ENCODE measurements at places on chromosomes 13 and 19.
A peak's percentile ranks its signal among the peaks of the same experiment; 100 is the strongest.

DNA sequence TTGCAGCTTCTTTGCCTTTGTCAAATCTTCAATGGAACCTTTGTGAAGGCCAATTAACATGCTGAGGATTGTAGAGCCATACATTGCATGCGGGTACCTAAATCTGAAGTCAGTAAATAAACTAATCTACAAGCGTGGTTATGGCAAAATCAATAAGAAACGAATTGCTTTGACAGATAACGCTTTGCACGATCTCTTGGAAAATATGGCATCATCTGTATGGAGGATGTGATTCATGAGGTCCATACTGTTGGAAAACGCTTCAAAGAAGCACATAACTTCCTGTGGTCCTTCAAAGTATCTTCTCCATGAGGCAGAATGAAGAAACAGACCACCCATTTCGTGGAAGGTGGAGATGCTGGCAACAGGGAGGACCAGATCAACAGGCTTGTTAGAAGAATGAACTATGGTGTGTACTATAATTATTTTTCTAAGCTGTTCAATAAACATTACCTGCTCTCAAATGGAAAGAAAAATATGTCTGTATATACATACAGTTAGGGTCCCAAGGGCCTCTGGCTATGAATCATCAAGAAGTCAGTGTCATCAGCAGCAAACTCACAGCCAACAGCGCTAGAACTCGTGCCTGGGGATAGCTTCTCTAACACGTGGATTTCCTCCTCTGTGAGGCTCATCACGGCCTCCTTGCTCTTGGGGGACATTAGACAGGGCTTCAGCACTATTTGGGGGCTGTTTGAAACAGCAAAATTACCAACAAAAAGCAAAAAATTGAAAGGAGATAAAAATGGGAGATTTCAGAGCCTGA is 2.9 kb upstream of the CD70 start:
- DNase-seq, result no peak

DNA sequence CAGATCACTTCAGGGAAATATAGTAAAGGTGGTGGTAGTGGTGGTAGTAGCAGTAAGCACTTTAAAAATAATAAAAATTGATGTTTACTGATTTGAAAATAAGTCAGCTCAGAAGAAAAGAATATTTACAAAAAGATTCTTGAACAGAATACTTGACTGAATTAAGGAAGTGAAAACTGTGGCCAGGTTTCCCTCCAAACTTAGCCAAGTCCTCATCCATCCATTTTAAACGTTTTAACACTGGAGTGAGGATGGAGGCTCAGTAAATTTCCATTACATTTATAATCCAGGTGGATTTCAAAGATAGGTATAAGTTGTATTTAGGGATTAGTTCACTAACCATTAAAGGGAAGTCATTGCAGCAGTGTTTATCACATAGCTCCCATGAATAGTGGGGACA is 221.5 kb downstream of the RGCC start:
- DNase-seq, result no peak

- no peak for DNase-seq
These were observed at the start of gene SBK2 for GRCh38 chr19:55536951-55537740. SBK2 (minus strand) TSS chr19:55537133; CDS start chr19:55536294, 839 bp downstream.

GRCh38 chr19:11530432-11530831 is 1.5 kb upstream of the ECSIT start:
- DNase-seq, result peak; percentile 59

GRCh38 chr13:33639626-33640080 is 178.3 kb upstream of the RFC3 start:
- no peak for DNase-seq

GRCh38 chr19:38478273-38478971 is 44.9 kb downstream of the RYR1 start:
- DNase-seq, result no peak

GRCh38 chr19:6481541-6482342 is at the start of gene DENND1C:
DENND1C (minus strand) TSS chr19:6481787; CDS start chr19:6481695, 92 bp downstream.
- peak; percentile 62 for DNase-seq

DNA sequence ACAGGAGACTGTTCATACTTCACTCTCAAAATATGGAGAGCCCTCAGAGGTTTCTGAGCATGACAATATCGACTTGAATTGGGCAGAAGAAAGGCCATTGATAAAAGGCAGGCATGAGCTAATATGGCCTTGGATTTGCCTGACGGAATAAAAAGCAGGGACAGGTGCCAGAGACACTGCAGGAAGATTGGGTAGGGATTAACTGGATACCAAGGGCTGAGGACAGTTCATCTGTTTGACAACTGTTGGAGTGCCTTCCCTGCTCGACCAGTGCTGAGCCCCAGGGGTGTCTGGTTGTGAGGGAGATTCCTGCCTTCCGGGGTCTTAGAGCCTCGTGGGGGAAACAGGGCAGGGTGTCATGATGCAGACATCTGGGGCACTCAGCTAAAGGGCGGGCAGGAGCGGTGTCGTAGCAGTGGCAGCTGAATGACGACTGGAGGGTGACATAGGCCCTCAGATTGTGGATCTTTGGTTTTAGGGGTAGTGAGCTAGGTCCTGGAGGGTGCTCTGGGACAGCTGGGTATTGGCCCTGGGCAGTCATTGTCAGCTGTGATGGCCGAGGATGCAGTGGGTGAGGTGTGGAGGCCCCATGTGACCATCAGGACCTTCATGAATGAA is 12.3 kb downstream of the GATAD2A start:
- no peak for DNase-seq

- peak; percentile 11 for DNase-seq
These were observed 245.3 kb downstream of the IRS2 start for GRCh38 chr13:109541081-109541480.

DNA sequence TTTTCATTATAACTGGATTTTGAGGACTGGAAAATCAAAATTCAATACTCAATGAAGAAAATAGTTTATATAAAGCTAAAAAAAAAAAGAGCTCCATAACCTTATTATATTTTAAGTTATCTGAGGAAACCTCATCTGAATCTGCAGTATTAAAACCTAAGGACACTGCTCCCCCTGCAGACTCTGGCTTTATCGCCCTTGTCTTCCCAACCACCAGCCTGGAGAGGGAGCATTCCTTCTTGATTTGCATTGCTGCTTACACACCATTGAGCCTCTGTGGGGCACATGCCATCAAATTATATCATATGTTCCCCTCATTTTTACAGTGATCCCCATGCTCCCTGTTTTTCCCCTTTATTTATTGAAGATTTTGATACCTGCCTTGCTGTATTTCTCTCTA is 871.4 kb upstream of the GPC6 start:
- no peak for DNase-seq

- no peak for DNase-seq
These were observed 3.3 kb downstream of the MBD3L1 start for GRCh38 chr19:8835446-8835845.

Data from suppressor macrophage (primary cell).